Epithelial cell of prostate (primary cell): ENCODE measurements at places on chromosomes 7 and 10.

DNA sequence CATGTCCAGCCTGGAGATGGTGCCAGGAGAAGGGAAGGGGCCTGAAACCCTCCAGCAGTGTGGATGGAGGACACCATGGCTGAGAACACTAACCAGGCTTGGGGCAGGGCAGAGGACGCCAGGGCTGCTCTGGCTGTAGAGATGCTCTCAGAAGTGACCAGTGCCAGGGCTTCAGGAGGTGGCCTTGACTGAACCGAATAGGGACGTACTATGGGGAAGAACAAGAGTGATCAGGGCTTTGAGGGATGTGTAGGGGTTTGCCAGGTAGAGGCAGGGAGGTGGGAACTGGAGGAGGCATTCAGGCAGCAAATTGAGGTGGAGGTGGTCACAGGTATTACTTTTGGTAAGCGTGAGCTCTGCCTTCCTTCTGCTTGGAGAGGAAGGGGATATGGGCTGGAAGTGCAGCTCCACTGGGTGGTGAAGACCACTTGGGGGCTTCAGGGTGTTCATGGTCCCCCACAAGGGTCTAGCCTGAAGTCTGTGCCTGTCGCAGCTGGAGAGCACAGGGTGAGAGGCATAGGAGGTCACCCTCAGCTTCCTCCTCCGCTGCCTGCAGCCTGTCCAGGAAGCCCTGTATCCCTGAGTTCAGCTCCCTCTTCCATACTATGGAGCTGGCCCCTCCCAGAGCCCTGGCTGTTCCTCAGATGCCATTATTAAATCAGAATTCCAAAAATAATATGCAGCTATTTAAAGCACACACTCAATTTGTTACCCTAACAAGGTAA, 27.8 kb downstream of the ADCY1 start:
- no peak for DNase-seq

DNA sequence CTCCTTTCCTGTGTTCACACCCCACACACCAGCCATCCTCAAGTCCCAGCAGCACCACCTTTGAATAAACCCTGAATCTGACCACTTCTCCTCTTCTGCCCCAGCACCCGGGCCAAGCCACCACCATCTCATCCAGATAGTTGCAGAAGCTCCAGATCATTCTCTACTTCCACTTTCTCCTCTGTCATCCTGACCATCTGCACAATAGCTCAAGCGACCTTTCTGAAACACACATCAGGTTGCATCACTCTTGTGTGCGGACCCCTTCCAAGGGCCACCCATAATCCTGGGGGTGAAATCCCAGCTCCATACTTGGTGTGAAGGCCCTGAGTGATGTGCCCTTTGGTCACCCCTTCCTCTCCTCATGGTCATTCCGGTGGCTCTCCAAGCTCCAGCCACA, 187.4 kb upstream of the GALNT17 start:
- no peak for DNase-seq

- no peak for DNase-seq
Measured at GRCh38 chr7:136194878-136195277, 217.7 kb upstream of the MTPN start.

- DNase-seq: no peak
Measured at GRCh38 chr7:81120803-81121202, 202.0 kb upstream of the SEMA3C start.

- no peak for DNase-seq
Measured at GRCh38 chr10:35903021-35903420, 260.9 kb upstream of the FZD8 start.

GRCh38 chr7:99362801-99363200, 11.7 kb upstream of the ARPC1B start:
- no peak for DNase-seq

DNA sequence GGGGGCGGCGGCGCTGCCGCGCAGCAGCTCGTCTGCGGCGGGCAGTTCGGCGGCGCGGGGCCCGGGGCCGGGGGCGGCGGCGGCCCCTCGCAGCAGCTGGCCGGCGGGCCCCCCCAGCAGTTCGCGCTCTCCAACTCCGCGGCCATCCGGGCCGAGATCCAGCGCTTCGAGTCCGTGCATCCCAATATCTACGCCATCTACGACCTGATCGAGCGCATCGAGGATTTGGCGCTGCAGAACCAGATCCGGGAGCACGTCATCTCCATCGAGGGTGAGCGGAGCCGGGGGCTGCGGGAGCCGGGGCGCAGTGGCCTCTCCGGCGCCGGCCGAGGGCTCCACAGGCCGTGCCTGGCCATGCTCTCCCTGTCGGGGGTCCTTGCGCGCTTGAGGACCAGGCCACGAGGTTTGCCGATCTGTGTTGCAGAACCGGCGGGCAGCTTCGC, 548 bp downstream of the AGAP3 start:
- no peak for DNase-seq

GRCh38 chr7:87339373-87339897, 6.0 kb upstream of the CROT start:
- no peak for DNase-seq

- DNase-seq: no peak
Measured at GRCh38 chr10:121221072-121221471, 369.9 kb downstream of the WDR11 start.

- DNase-seq: no peak
Measured at GRCh38 chr10:124711145-124711544, 33.0 kb downstream of the FAM53B start.

- DNase-seq: no peak
Measured at GRCh38 chr7:91945476-91945875, 4.8 kb downstream of the AKAP9 start.

DNA sequence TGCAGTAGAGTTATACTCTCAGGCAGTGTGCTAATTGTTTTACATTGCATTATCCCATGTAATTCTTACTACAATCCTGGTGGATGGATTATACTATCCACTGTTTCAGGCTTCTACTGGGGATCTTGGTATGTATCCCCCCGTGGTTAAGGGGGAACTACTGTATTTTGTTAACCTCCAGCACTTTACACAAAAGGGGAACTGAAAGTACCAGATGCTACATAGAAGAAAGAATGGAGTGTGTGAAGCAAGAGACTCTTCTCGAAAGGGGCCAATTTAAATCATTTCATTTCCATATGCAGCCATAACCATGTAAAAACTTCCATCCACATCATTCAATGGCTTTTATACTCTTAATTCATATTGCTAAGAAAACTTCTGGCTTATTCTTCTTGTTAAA, 69.4 kb downstream of the C1GALT1 start:
- no peak for DNase-seq

- no peak for DNase-seq
Measured at GRCh38 chr7:45178241-45179225, 20.9 kb downstream of the RAMP3 start.

- no peak for DNase-seq
Measured at GRCh38 chr10:117221156-117221711, 19.7 kb upstream of the SLC18A2 start.

DNA sequence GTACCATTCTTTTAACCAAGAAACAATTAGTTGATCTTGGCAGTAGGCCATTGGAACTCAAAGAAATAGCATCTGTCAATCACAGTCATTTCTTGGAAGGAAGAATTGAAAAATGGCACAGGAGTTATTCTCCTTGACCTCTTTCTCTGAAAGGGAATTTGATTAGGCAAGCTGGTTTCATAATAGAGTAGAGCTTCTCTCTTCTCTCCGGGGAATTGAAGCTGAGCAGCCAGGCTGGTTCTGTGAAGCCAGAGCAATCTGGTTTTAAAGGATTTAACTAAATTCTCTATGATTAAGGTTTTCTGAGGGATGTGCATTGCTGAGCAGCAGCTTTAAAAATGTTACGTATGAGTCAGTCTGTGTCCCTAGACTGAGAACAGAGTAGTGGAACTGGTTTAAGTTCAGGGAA, 70.2 kb downstream of the AHCYL2 start:
- no peak for DNase-seq

- no peak for DNase-seq
Measured at GRCh38 chr10:65544756-65545155, 1381.1 kb upstream of the LRRTM3 start.

DNA sequence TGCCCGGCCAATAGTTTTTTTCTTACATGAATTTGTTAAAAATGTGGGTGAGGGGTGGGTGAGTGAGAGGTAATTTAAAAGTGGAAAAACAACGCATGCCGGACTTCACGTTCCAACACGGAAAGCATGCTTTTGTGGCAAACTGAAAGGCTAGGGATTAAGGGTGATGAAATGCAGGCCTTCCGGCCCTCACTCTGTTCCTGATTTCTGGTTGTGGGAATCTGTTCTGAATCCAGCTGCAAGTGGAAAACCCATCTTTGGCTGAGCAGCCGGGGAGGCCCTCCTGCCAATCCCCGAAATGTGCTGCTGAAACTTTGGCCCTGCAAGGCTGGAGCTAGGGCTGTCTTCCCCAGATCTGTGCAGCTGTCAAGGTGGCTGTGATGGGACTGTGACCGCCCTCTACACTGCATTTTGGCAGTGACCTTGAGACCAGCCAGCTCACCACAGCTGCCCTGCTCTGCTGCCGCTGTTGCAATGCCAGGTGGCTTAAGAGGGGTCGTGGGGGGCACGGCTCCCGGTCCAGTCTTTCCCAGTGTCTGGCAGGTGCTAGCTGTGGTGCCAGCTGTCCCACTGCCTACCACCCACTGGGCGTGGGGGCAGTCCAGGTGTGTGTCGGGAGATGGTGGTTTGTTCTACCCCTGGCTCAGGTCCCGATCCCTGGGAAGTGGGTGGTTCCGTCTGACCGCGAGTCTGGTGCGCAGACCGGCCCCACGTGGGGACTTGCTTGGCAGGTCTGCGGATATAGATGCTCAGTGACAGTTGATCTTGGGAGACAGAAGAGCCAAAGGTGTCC, 39.0 kb downstream of the TET1 start:
- no peak for DNase-seq

- DNase-seq: no peak
Measured at GRCh38 chr7:151717415-151717814, 159.5 kb downstream of the PRKAG2 start.

DNA sequence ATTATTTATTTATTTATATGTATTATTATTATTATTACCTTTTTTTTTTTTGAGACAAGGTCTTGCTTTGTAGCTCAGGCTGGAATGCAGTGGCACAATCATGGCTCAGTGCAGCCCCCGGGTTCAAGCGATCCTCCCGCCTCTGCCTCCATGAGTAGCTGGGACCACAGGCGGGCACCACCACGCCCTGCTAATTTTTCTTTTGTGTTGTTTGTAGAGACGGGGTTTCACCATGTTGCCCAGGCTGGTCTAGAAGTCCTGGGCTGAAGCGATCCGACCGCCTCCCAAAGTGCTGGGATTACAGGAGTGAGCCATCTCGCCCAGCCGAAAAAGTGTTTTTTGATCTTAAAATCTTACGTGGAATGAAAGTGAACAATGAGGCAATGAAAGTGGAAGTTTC, 79.4 kb upstream of the C1GALT1 start:
- DNase-seq: no peak

DNA sequence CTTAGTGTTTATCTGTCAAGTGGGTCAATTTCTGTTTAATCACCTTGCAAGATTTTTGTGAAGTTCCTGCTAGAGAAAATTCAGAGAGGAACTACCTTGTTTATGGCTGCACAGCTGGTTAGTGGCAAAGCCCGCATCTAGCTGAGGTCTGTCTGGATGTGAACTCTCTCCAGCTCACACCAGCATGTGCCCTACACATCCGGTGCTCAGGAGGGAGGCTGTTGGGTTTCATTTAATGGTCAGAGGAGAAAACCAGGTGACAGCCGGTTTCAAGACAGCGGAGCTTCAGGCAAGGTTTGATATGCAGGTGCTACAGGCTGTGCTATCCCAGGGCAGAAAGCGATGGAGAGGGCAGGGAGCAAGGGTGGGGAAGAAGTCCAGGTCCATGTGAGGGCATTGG, 351.1 kb downstream of the ACTR3B start:
- no peak for DNase-seq

- no peak for DNase-seq
Measured at GRCh38 chr10:31099094-31099493, 67.4 kb upstream of the ZNF438 start.

DNA sequence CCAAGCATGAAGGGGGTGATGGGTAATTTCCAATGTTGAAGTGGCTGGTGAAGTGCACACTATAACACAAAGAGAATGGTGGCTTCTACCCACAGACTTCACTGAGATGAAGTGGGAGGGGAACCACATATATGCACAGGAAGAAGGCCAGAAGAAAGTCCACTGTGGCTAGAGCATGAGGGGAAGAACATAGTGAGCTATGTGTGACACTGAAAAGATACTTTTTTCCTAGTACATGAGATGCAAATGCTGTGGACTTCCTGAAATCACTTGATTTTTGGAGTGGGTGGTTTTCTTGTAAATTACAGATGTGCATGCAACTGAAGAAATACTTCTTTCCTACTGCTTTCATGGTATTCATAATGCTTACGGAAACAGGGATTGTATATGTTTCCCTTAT, 115.6 kb upstream of the PHYHIPL start:
- DNase-seq: no peak

- no peak for DNase-seq
Measured at GRCh38 chr7:73429215-73429614, 4.4 kb upstream of the FZD9 start.

DNA sequence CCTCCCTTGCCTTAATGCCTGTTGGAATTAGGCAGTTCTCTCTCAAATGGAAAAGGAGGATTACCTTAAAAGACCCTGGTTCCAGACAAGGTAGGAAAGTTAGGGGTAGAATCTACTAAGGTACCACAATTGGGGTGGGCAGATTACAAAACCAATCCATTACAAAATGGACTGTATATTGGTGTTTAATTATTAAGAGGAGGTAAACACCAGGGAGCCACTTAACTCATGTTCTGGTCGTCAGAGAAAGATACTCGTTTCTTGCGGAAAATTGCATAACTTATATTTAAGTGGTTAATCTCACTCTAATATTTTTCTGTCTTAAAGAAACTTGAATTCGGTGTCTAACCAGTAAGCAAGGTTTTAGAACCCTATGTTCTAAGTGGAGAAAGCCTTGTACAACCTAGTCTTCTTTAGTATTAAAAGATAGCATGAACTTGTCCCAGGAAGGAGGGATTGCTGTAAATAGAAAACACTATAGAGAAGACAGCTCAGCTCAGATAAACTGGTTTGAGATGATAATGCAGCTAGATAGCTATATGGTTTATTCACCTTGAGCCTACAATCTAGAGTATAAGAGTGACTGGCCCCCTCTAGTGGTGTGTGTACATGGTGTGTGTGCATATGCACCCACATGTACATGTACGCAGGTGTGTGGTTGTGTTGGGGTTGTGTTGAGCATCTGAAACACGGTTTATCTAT, 58.0 kb upstream of the STRIP2 start:
- no peak for DNase-seq

GRCh38 chr10:31290386-31290785, 28.6 kb upstream of the ZEB1 start:
- no peak for DNase-seq
